ENCODE measurements at places on chromosomes 3 and 15.
A peak's percentile ranks its signal among the peaks of the same experiment; 100 is the strongest.

- peak; percentile 31 for DNase-seq
Observed at GRCh38 chr3:40186508-40186907, 123.0 kb upstream of the EIF1B start.

DNA sequence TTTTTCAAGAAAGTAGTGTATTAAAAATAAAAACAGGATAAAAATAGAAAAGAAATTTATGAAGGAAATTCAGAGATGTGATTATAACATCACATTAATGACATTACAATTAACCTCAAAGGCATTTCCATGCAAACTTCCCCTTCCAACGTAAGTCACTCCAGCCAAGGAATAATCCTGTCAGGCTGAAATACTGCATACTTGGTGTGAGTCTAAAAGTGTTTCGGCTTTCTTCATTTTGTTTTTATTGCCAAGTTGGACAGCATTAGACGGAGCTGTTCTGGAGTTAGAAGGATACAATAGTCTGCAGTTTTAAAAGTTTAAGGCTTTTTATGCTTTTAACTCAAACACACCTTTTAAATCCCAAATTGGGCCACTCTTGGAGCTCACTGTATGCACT, 435.0 kb downstream of the MECOM start:
- DNase-seq: no peak

- peak; percentile 84 for DNase-seq
Observed at GRCh38 chr15:69093127-69093526, 67.3 kb upstream of the GLCE start.

GRCh38 chr15:77144026-77144425, 73.1 kb upstream of the TSPAN3 start:
- DNase-seq: no peak

- DNase-seq: peak; percentile 59
Observed at GRCh38 chr3:131568460-131568859, 65.7 kb upstream of the MRPL3 start.

- no peak for DNase-seq
Observed at GRCh38 chr3:134897391-134898141, 102.5 kb downstream of the EPHB1 start.

DNA sequence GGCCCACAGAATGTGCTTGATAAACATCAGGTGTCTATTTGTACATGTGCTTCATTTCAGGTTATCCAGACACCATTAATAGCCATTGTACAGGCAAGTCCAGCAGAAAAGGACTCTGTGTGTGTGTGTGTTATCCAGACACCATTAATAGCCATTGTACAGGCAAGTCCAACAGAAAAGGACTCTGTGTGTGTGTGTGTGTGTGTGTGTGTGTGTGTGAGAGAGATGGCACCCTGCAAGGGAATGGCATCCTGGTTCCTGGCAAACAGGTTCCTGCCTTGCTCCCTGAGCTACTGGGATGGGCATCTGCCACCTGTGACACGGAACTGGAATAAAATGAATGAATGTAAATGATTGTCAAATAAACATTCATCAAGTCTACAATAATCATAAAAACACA, 11.7 kb downstream of the SUCLG2 start:
- DNase-seq: no peak

- no peak for DNase-seq
Observed at GRCh38 chr15:71334873-71335272, 219.6 kb downstream of the THSD4 start.

DNA sequence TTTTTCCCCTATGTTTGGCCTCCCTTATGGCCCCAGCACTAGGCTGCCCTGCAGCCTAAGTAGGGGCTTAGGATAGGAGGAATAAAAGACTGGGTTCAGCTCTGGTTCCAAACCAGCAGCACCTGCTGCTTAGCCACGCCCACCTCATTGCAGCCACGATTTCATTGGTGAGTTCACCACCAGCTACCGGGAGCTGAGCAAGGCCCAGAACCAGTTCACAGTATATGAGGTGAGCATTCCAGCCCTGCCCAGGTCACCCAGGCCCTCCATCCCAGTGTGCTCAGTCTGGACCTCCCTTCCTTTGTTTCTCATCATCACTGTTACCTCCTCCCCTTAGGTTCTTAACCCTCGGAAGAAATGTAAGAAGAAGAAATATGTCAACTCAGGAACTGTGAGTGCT, 11.5 kb downstream of the CPNE9 start:
- peak; percentile 66 for DNase-seq

DNA sequence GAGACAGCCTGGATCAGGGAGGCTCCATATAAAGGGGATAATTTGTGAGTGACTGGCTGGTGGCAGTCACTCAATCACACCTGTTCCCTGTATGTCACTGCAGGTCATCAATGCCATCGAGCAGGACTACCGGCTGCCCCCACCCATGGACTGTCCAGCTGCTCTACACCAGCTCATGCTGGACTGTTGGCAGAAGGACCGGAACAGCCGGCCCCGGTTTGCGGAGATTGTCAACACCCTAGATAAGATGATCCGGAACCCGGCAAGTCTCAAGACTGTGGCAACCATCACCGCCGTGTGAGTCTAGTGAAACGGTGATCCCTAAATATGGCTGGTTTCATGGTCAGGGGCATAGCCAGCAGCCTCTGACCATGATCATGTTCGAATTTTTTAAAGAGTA, 453.2 kb downstream of the EPHB1 start:
- peak; percentile 43 for DNase-seq

DNA sequence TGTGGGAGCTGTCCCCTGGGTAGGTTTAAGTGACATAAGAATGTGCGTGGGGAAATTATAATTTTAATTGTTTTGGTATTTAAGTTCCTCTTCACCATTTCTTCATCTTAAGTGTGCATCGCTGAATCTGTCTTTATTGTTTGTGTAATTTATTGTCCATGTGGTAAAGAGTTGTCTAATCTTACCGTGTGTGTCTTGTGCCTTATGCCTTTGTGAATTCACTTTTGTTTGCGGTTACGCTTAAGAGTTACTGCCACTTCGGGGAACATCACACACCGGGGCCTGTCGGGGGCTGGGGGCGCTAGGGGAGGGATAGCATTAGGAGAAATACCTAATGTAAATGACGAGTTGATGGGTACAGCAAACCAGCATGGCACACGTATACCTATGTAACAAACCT, 767 bp downstream of the WDR48 start:
- DNase-seq: no peak

- DNase-seq: no peak
Observed at GRCh38 chr3:61897848-61898247, 336.5 kb downstream of the PTPRG start.

DNA sequence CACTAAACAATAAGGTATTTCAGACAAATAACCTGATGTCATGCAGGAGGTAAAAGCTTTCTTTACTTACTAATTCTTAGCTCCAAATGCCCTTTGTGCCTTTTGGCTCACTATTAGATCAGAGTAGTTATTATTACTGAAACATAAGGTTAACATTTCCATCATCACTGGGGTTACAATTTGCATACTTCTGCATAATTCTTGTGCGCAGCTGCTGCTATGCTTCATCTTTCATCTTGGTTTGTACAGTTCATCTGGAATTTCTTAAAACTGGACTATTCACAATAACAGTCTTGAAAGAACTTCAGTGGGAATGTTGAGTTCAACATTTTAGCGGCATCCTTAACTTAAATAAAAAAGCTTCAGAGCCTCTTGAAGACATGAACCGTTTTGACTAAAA, 383.2 kb upstream of the ADAMTS9 start:
- DNase-seq: no peak

- peak; percentile 35 for DNase-seq
Observed at GRCh38 chr3:14228681-14229470, 50.3 kb downstream of the LSM3 start.

DNA sequence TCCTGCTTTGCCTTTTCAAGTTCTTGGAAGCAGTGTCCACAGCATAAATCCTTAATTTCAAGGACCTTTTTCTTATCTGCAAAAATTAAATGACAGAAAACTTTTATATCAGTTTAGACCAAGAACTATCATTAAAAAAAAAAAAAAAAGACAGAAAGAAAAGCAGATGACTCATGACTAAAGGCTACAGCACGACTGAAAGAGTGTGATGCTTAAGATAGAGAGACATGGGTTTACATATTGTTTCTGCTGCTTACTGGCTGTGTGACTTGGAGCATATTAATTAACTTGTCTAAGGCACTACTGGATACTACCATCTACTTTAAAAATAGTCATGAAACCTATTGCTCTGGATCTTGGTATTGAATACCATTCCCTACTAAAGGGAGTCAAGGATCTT, 62.3 kb downstream of the CEP152 start:
- DNase-seq: no peak

DNA sequence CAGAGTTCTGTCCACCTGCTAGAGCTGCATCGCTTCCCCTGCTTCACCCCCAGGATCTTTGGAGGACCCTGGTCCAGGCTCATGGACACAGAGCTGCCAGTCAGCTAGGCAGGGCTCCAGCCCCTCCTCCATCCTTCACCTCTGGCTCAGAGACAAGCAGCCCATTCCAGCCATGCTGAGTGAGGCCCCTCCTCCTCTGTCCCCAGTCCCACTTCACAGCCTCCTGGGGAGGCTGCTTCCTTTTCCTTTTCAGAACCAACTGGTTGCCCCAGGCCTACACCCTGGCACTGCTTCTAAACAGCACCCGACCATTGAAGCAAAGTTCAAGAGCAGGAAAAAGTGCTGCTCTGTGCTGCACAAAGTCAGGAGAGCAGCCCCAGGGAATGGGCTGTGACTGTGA, 22.2 kb downstream of the IQSEC1 start:
- DNase-seq: peak; percentile 75

DNA sequence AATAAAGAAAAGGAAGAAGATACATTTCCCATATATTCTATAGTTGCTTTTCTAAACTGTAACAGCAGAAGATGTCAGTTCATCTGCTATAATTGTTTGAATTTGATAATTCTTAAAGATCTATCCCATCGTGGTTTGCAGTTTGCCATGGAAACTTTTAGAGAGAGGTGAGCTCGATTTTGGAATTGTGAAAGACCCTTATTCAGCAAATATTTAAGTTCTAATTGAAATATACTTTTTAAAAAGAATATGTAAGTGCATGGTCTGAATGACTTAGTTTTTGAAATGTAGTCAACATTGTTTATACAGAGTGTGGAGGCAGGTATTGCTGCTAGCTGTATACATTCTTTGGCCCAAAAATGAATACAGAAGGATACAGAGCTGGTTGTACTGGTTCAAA, 127.7 kb downstream of the PDE8A start:
- DNase-seq: no peak

- no peak for DNase-seq
Observed at GRCh38 chr3:44159696-44160300, 81.9 kb upstream of the TOPAZ1 start.

DNA sequence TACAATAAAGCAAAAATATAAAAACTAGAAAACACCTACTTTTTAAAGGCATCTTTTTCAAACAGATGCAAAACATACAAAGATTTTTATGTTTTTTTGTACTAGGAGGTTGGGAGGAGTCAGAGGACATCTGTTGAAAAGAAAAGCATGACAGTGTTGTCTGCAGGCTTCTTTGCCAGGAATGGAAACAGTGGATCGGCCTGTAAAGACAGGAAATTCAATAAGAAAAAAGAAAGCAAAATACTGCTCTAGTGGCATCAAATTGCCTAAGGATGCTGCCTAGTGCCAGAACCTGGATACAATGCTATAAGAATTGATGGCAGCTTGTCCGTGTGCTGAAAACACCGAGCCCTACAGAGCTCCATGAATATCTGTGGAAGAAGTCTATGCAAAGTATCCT, 69.9 kb downstream of the TBC1D5 start:
- DNase-seq: no peak

DNA sequence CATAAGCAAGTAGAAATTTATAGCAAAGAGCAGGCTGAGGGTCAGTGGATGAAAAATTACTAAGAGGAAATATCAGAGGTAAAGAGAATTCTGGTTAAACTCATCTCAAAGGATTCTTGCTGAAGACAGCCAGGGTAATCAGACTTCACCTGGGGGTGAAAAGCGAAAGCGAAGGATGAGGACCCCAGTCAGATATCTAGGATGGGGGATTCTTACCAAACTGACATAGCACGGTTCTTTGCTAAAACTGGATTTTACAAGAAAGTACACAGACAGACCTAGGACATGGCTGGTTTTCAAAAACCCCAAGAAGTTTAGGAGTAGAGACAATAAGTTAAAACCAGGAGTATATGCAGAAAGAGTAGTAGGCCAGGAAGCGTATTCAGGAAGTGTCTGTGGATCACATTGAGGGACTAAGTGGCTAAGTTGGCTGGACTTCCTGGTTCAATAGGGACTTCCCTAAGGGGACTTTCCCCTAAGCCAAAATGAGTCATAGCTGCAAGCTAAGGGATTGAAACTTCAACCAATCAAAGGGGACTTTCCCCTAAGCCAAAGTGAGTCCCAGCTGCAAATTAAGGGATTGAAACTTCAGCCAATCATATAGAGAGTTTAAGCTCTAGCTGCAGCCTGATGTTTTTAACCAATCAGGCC, 2.4 kb upstream of the CFAP91 start:
- DNase-seq: no peak

- no peak for DNase-seq
Observed at GRCh38 chr3:123380261-123380660, 68.6 kb downstream of the ADCY5 start.

- DNase-seq: no peak
Observed at GRCh38 chr3:144402430-144402829, 430.8 kb downstream of the DIPK2A start.

GRCh38 chr3:77468626-77469020, 428.7 kb downstream of the ROBO2 start:
- DNase-seq: no peak

GRCh38 chr15:82186719-82187406, 75.7 kb downstream of the EFL1 start:
- no peak for DNase-seq

DNA sequence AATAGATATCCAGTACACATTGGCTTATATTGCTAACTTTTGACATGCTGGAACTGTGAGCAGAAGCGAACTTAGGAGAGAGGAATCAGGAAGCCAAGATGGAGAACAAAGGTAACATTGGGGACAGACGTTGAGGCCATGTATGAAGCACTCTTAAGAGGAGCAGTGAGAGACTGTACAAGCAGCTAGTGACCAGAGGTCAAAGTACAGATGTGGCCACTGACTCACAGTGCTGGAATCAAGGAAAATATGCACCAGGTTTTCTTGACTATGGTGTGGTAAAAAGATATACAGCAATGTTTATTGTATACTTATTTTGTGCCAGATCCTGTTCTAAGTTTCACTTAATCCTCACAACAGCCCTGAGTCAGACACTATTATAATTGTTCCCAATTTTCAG, 2.0 kb upstream of the IL20RB start:
- peak; percentile 70 for DNase-seq

GRCh38 chr3:23002836-23003732, 200.0 kb upstream of the UBE2E2 start:
- DNase-seq: no peak

GRCh38 chr15:67068710-67069400, 3.5 kb downstream of the SMAD3 start:
- DNase-seq: no peak

DNA sequence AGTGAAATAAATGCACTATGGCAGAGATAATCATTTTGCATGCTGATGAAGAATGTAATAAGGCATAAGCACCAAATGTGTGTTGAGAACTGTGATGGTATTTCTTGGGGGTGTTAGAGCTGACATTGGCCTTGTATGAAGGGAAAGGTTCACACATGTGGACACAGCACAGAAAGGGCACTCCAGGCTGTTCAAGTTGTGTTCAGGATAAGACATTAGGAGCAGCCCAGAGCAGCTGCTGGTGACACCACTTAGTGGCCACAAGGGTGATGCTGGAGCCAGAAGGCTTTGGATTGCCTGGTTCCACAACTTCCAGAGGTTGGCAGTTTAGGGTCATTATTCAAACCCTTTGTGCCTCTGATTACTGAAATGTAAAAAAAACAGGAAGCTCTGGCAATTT, 155.4 kb downstream of the GOLGA6L6 start:
- no peak for DNase-seq

- DNase-seq: peak; percentile 64
Observed at GRCh38 chr3:115580566-115580965, 42.7 kb upstream of the GAP43 start.

Data from islet precursor cell (in vitro differentiated cells).